NCI-H1930 (cell line): ENCODE measurements at places on chromosomes 2 and 18.

GRCh38 chr2:149400997-149401396 lies 70.6 kb downstream of the LYPD6 start:
- no peak for DNase-seq

- no peak for DNase-seq
Measured at GRCh38 chr2:28117104-28117596, 226.6 kb downstream of the BABAM2 start.

DNA sequence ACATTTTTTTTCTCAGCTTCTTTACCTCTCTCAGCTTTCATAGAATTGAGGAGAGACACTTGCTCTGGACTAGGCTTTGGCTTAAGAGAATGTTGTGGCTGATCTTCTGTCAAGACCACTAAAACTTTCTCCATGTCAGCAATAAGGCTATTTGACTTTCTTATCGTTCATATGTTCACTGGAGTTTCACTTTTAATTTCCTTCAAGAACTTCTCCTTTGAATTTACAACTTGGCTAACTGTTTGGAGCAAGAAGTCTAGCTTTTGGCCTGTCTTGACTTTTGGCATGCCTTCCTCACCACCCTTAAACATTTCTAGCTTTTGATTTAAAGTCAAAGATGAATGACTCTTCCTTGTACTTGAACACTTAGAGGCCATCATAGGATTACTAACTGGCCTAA lies 104.4 kb upstream of the SLC39A10 start:
- DNase-seq, result no peak

GRCh38 chr18:42929857-42930256 lies 185.6 kb downstream of the RIT2 start:
- DNase-seq, result no peak

DNA sequence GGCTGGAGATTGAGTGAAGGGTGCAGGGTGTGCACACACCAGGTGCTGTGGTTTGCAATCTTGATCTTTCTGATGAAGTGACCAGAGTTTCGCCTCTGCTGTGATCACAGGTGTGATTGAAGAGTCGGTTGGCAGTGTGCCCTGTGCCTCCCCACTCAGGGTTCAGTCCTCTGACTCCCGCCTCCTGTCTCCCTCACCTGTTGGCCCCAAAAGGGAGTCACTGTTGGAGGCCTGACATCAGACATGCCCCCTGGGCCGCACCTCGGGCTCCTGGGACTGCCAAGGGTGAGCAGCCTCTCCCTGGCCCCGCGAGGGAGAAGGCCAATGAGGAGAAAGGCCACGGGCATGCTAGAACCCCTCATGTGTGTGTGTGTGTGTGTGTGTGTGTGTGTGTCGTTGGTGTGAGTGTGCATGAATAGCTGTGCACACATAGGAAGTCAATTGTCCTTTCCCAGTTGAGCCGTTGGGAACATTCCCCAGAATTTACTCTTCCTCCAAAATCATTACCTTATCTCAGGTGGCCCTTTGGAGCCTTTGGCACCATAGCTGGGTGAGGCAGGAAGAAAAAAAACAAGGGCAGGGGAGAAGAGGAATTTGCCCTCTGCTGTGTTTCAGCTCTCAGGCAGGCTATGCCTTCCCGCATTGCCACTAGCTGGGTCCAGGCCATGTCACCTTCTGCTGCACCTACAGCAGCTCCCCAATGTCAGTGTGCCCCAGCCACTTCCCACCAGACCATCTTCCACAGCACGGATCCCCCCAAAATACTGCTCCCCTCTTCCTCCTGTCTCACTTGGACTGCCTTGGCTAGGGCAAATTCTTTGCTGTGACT lies 78.1 kb upstream of the LAPTM4A start:
- DNase-seq, result no peak
